ENCODE measurements at places on chromosomes 5 and 9. TPM values are rescaled to one million over a fixed set of nuclear protein-coding genes. Genes with fewer than 3 reads are reported as not detected.

Gene PCDHA1
- not detected for total RNA-seq

Gene NMUR2
- total RNA-seq: not detected

Gene FAM193B
- total RNA-seq: 63.1 TPM

Gene ITK
- total RNA-seq: 4.5 TPM

Gene PTGDS
- total RNA-seq: 249 TPM

Gene RGS7BP
- 0.93 TPM for total RNA-seq

Gene CWC27
- 20.4 TPM for total RNA-seq

Gene QRFP
- not detected for total RNA-seq

Gene SYK
- total RNA-seq: 26.7 TPM

Gene NPDC1
- 95.3 TPM for total RNA-seq
